ENCODE measurements at places on chromosomes 6 and 20.

- DNase-seq: no peak
Observed at GRCh38 chr6:56866917-56867522, 87.9 kb upstream of the BEND6 start.

GRCh38 chr20:57473246-57474048 is 51.5 kb downstream of the CTCFL start:
- DNase-seq: no peak

GRCh38 chr6:109977791-109978173 is 329 bp upstream of the GPR6 start:
- no peak for DNase-seq

GRCh38 chr6:64225503-64225902 is 589.9 kb downstream of the PHF3 start:
- no peak for DNase-seq

- no peak for DNase-seq
Observed at GRCh38 chr20:24949756-24950127, 673 bp downstream of the CST7 start.

- DNase-seq: no peak
Observed at GRCh38 chr6:26388014-26388413, 5.1 kb downstream of the BTN2A2 start.

DNA sequence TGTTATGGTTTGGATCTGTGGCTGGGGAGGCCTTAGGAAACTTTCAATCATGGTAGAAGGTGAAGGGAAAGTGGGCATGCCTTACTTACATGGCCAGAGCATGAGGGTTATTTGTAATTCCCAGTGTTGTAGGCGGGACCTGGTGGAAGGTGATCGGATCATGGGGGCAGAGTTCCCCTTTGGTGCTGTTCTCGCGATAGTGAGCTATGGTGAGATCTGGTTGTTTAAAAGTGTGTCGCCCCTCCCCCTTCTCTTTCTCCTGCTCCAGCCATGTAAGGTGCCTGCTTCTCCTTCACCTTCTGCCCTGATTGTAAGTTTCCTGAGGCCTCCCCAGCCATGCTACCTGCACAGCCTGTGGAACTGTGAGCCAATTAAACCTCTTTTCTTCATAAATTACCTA is 145.8 kb downstream of the TFAP2C start:
- no peak for DNase-seq

DNA sequence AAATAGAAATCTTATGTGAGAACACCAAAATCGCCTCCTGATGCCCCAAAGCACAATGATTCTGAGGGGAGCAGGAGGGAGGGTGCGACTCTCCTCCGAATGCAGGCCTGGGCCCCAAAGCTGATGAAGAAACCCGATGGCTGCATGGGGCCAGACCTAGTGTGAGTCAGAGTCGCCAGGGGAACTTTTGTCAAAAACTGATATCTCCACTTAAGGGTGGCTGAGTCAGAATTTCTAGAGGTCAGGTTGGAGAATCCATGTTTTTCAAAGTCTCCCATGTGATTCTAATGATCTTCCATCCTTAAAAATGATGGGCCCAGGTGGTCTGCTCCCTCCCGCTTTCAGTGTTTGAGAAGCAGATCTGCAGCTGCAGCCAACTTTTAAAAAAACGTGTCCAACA is 172.8 kb downstream of the BACH2 start:
- no peak for DNase-seq

DNA sequence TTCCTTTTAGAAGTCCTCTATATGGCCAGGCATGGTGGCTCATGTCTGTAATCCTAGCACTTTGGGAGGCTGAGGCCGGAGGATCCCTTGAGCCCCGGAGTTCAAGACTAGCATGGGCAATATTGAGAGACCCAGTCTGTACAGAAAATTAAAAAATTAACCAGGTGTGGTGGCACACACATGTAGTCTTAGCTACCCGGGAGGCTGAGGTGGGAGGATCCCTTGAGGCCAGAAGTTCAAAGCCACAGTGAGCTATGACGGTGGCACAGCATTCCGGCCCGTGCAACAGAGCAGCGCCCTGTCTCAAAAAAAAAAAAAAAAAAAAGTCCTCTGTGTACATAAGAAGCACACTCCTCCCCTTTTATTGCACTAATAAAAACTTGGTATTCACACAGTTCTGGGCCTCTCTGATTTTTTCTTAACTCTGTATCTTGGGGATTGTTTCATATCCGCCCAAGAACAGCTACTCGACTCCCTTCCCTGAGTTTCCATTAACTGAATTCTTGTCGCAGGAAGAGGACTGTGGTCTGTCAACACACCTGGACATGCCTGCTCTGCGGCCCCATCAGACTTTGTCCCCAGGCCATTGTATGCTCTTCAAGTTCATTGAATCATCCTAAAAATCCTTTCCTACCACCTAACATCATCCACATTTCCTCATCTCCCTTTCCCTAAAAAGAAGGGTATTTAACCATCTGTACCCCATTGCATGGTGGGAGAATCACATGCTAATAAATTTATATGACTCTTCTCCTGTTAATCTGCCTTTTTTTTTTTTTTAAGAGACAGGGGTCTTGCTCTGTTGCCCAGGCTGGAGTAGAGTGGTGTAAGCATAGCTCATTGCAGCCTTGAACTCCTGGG is 25.9 kb upstream of the PPP1R3G start:
- DNase-seq: no peak

GRCh38 chr6:46216879-46217278 is 46.1 kb upstream of the ENPP5 start:
- DNase-seq: no peak

GRCh38 chr6:129186988-129187387 is 304.1 kb downstream of the LAMA2 start:
- DNase-seq: no peak

- no peak for DNase-seq
Observed at GRCh38 chr6:43878823-43879495, 108.9 kb downstream of the VEGFA start.

- peak; percentile 23 for DNase-seq
Observed at GRCh38 chr6:20400456-20401204, 1.0 kb upstream of the E2F3 start.

GRCh38 chr6:116847227-116847626 is 18.3 kb upstream of the GPRC6A start:
- no peak for DNase-seq
